Spleen (tissue), 13 donors: ENCODE measurements at places on chromosomes 13 and 19. TPM values are rescaled to one million over a fixed set of nuclear protein-coding genes. Genes with fewer than 3 reads are reported as not detected.

DNA sequence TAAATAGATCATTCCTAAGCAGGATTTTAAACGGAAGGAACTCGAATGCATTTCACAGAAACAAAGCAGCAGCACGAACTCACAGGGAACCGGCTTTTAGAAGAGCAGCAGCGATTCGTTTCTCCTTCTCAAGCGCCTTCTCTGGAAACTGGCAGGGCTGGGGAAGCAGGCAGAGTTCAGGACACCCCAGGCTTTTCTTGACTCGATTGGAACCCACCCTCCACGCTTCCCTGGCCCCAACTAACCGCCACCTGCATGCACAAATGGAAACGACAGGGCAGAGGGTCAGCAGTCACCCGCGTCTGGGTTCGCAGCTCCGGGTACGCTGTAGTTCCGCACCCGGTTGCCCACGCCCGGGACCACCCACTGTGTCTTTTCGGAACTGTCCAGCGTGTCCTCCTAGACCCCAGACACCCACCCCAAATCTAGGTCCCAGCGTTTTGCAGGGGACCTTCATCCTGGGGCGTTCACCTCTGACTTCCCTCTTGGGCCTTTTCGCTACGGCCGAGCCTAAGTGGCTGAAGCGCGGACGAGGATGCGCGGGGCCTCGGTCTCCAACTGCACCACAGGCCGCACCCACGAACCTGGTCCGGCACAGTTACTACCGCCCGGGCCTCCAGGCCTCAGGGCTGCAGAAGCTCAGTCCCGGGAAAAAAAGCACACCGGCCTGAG is 500 bp downstream of the ZFP30 start:
- peak overlapping the region; percentile 92 for H3K27ac ChIP-seq
- H3K36me3 ChIP-seq: peaks cover 1% of the 10 kb centered on the region
- H3K4me1 ChIP-seq: peaks cover 25% of the 10 kb centered on the region
- DNase-seq: peak; percentile 81
- peak overlapping the region; percentile 72 for H3K4me3 ChIP-seq

- no peaks in the 10 kb centered on the region for H3K27me3 ChIP-seq
- no peak overlapping the region for H3K4me3 ChIP-seq
- no peak for DNase-seq
- peaks cover 10% of the 10 kb centered on the region for H3K36me3 ChIP-seq
- H3K27ac ChIP-seq: no peak overlapping the region
- H3K4me1 ChIP-seq: peaks cover 8% of the 10 kb centered on the region
Observed at GRCh38 chr19:36577271-36577996, 4.3 kb upstream of the ZNF529 start.

DNA sequence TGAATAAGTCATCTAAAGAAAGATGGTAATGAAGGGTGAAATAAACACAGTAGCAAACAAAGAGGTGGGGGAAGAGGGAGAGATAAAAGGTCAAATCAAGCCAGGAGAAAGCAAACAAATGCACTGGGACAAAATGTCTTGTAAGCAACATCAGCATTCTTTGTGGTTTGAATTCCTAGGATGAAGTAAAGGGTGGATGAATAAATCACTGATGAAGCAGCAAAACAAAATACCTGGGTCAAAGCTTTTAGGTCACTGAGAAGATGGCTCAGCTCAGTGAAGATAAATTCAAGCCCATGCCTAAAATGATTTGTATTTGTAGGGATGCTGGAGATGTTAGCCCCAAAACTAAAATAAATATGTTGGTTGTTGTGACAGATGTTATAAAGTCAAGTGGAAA is 86.5 kb upstream of the FBXL3 start:
- H3K36me3 ChIP-seq: peaks cover 91% of the 10 kb centered on the region
- no peaks in the 10 kb centered on the region for H3K4me1 ChIP-seq

- no peak for DNase-seq
- H3K4me3 ChIP-seq: no peak overlapping the region
- peaks cover 27% of the 10 kb centered on the region for H3K4me1 ChIP-seq
- no peak overlapping the region for H3K27ac ChIP-seq
Observed at GRCh38 chr13:32592082-32592481, 5.8 kb downstream of the PDS5B start.

DNA sequence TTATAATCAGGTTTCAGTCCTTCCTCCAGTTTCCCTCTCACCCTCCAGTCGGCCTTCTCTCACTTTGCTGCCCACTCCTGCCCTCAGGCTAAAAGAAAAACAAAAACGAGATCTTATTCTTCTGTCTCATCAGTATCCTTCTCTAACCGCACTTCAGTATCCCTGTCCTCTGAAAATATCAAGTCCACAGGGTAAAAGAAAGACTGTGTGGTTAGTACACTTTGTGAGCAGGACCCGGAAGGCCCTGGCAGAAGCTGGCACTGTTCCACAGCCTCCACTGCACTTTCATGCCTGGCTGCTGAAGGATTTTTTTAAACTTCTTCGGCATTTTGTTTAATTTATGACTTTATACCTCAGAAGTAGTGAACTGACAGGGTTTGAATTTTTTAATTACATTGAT is 51.8 kb downstream of the TM9SF2 start:
- H3K27me3 ChIP-seq: no peaks in the 10 kb centered on the region
- peaks cover 8% of the 10 kb centered on the region for H3K4me1 ChIP-seq
- no peak overlapping the region for H3K4me3 ChIP-seq
- peaks cover 100% of the 10 kb centered on the region for H3K36me3 ChIP-seq

- H3K36me3 ChIP-seq: peaks cover 38% of the 10 kb centered on the region
- DNase-seq: no peak
- peaks cover 12% of the 10 kb centered on the region for H3K4me1 ChIP-seq
Observed at GRCh38 chr19:34402074-34402600, 2.1 kb upstream of the PDCD2L start.

GRCh38 chr13:31096654-31097302 is 64.9 kb downstream of the HSPH1 start:
- H3K4me1 ChIP-seq: no peaks in the 10 kb centered on the region
- no peak overlapping the region for H3K4me3 ChIP-seq
- peaks cover 24% of the 10 kb centered on the region for H3K27me3 ChIP-seq
- H3K36me3 ChIP-seq: no peaks in the 10 kb centered on the region
- DNase-seq: no peak

- peak overlapping the region; percentile 79 for H3K27ac ChIP-seq
- H3K4me3 ChIP-seq: peak overlapping the region; percentile 58
- H3K27me3 ChIP-seq: no peaks in the 10 kb centered on the region
- H3K36me3 ChIP-seq: no peaks in the 10 kb centered on the region
Observed at GRCh38 chr19:43673637-43674036, 3.7 kb upstream of the PLAUR start.

- no peak overlapping the region for H3K27ac ChIP-seq
- H3K4me3 ChIP-seq: no peak overlapping the region
- peaks cover 7% of the 10 kb centered on the region for H3K36me3 ChIP-seq
- no peaks in the 10 kb centered on the region for H3K27me3 ChIP-seq
- H3K4me1 ChIP-seq: peaks cover 21% of the 10 kb centered on the region
Observed at GRCh38 chr19:7993560-7993959, 11.9 kb downstream of the ELAVL1 start.

DNA sequence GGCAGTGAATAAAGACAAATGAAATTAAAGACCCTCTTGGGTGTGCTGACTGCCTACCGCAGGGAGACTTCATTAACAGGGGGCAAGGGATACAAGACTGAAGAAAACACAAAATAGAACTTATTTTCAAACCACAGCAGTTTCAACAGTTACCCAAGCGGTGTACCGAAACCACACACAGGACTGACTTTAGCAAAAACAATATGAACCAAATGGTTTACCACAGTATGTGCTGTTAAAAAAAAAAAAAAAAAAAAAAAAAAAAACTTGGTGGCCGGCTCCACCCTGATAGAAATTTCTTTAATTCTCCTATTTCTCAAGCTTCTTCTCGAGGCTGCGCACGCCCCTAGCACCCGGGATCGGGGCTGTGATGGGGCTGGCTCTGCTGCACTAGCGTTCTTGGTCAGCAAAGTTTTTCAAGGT is 42.6 kb downstream of the KLF2 start:
- no peaks in the 10 kb centered on the region for H3K36me3 ChIP-seq
- peak overlapping the region; percentile 66 for H3K27ac ChIP-seq
- DNase-seq: peak; percentile 88
- peak overlapping the region; percentile 6 for H3K4me3 ChIP-seq

DNA sequence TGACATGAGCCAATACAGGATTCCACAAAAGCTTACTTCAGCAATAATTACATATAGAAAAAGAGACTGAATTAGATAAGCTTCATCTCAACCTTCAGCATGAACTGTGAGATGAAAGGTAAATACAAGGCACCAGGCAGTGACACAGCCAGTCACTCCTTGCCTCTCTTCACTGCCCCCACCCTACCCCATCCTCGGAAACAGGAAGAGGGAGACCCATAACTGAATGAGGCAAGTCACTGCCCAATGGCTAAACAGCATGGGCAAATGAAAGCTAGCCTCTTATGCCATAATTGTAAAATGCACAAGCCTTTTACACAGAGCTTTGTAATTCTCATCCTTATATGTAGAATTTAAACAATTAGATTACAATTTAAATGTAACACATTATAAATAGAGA is 1.7 kb downstream of the ZNF160 start:
- H3K27ac ChIP-seq: peak overlapping the region; percentile 96
- peaks cover 59% of the 10 kb centered on the region for H3K4me1 ChIP-seq
- no peak for DNase-seq
- H3K4me3 ChIP-seq: peak overlapping the region; percentile 55
- no peaks in the 10 kb centered on the region for H3K27me3 ChIP-seq

- H3K4me3 ChIP-seq: no peak overlapping the region
- DNase-seq: no peak
- H3K27ac ChIP-seq: no peak overlapping the region
- H3K4me1 ChIP-seq: peaks cover 2% of the 10 kb centered on the region
- H3K27me3 ChIP-seq: no peaks in the 10 kb centered on the region
- H3K36me3 ChIP-seq: no peaks in the 10 kb centered on the region
Observed at GRCh38 chr13:29743201-29743786, 107.1 kb downstream of the UBL3 start.

- no peaks in the 10 kb centered on the region for H3K4me1 ChIP-seq
- no peaks in the 10 kb centered on the region for H3K27me3 ChIP-seq
- no peaks in the 10 kb centered on the region for H3K36me3 ChIP-seq
- H3K27ac ChIP-seq: no peak overlapping the region
Observed at GRCh38 chr13:113143466-113144254, 14.8 kb upstream of the PROZ start.

DNA sequence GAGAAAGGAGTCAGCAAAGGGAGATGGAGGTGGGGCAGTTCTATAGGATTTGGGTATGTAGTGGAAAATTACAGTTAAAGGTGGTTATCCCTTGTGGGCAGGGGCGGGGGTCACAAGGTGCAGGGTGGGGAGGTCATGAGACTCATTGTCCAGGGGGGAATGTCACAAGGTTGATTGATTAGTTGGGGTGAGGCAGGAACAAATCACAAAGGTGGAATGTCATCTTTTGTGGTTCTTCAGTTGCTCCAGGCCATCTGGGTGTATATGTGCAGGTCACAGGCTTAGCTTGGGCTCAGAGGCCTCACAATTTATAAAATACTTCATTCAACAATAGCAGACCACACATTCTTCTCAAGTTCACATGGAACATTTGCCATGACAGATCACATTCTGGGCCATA is 109.6 kb downstream of the ATP11A start:
- DNase-seq: no peak
- no peaks in the 10 kb centered on the region for H3K36me3 ChIP-seq
- H3K27me3 ChIP-seq: no peaks in the 10 kb centered on the region

PARP4 gene
- 10.8 TPM for polyA plus RNA-seq

ARL11 gene
- 4.7 TPM for polyA plus RNA-seq

ZNF536 gene
- 0.13 TPM for polyA plus RNA-seq

FPR3 gene
- polyA plus RNA-seq: 5.4 TPM

PROZ gene
- not detected for polyA plus RNA-seq

HSPB6 gene
- 2.9 TPM for polyA plus RNA-seq

CGB1 gene
- polyA plus RNA-seq: 0.35 TPM

CEACAM8 gene
- 0.63 TPM for polyA plus RNA-seq

GIPR gene
- polyA plus RNA-seq: 0.49 TPM

SERPINE3 gene
- polyA plus RNA-seq: not detected

ZNF787 gene
- polyA plus RNA-seq: 16.6 TPM
